ENCODE measurements at places on chromosomes 12 and 14. TPM values are rescaled to one million over a fixed set of nuclear protein-coding genes. Genes with fewer than 3 reads are reported as not detected.
A peak's percentile ranks its signal among the peaks of the same experiment; 100 is the strongest.

DNA sequence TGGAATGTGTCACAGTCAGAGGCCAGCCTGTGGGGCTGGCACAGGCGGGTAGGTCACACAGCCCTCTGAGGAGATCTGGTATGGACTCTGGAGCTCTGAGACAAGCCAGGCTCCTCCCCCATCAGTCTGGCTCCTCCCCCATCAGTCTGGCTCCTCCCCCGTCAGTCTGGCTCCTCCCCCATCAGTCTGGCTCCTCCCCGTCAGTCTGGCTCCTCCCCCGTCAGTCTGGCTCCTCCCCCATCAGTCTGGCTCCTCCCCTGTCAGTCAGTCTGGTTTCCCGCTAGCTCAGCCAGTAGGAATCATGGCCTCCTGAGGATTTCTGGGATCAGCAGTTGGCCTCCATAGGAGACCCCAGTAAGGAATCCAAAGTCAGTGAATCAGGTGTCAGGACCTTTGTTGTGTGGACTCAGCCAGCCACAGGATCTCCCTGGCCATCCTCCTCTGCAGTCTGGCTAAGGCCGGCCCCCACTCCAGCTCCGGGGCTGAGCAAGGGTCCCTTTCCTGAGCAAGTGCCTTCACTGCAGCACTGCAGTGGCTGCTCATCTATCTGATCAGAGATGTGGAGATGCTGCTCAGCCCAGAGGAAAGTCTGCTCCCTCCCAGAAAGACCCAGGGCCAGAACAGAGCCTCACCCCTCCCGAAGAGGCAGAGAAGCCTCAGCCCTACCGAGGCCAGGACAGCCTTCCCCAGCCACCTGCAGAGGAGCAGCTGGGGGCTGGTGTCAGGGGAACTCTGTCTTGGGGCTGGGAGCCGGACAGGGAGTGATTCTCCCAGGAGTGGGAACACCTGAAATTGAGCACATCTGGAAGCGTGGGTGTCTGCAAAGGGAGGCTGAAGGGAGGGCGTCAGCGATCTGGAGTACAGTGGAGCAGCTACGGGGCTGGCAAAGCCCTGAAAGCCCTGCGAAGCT lies 35.7 kb downstream of the IQSEC3 start:
- DNase-seq: no peak

- DNase-seq: no peak
Measured at GRCh38 chr14:33056213-33056612, 117.5 kb downstream of the NPAS3 start.

DNA sequence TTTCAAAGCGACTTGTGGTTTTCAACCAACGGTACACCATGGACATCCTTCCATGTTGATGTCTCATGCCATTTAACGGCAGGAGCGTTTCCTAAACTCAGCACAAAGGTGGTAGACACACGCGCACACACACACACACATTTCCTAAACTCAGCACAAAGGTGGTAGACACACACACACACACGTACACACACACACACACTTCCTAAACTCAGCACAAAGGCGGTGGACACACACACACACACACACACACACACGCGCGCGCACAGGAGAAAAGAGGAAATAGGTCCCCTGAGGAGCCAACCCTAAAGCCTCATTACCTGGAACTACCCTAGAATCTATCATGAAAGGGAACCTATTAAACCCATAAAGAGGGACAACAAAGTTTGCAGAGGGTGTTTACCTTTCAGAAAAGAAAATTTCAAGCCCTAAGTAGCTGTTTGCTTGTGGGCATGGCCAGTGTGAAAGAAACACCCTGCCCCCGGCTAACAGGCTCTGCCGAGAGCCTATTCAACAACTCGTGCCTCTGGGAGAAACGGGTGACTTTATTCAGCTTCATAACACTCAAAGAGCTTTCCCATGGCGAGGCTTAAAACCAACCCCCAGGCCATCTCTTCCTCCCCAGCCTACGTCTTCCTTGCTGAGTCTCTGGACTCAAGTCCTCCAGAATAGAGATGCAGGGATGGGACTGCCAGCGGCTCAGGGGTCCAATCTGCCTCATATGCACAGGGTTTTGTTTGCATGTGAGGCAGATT lies 31.8 kb downstream of the SLC8B1 start:
- DNase-seq: no peak

DNA sequence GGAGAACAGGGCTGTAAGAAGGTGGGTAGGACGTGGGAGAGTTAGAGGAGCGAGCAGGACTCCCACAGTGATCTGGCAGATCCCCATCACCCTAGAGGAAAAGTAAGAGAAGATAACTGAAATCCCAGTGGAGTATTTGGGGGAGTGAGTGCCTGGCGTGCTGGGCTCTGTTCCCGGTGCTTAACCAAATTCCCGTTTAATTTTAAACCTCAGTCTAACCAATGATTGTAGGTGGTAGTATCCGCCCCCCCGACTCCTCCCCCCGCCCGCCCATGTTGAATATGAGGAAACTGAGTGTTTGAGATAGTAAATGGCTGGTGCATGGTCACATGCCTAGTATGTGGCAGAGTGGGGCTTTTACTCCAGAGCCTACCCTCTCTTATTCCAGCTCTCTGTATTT lies 1.2 kb downstream of the TARBP2 start:
- no peak for DNase-seq

GRCh38 chr12:117718141-117718540 lies 250.6 kb downstream of the KSR2 start:
- no peak for DNase-seq

DNA sequence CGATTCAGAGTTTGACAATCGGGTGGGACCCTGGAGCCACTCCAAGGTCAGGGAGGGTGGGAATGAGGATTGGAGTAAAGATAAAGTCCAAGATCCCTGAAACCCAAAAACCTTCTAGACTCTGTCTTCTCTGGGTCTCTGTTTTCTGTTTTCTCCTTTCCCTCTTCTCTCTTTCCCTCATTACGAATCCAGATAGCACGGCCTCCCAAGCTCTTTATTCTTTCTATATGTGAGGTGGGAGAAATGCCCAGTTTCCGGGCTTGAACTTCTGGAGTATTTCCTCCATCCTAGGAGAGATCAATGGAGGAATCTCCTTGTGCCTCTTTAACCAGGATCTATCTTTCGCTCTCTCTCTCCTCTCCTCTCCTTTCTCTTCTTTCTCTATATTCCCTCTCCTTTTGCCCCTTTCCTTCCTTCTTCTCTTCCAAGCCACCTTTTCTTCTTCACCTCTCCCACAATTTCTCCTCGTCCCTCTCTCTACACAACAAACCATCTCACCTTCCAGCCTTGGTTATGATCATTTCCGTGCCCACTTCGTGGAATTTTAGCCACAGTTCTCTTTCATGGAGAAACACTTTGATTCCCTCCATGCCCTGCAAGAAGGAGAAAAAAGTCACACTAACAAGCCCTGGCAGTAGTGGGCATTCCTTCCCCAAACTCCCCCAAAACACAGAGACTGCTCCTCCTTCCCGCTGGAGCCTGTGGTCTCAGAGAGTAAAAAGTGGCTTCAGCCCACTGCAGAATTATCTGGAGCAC lies 4.4 kb downstream of the TBX5 start:
- DNase-seq: no peak

DNA sequence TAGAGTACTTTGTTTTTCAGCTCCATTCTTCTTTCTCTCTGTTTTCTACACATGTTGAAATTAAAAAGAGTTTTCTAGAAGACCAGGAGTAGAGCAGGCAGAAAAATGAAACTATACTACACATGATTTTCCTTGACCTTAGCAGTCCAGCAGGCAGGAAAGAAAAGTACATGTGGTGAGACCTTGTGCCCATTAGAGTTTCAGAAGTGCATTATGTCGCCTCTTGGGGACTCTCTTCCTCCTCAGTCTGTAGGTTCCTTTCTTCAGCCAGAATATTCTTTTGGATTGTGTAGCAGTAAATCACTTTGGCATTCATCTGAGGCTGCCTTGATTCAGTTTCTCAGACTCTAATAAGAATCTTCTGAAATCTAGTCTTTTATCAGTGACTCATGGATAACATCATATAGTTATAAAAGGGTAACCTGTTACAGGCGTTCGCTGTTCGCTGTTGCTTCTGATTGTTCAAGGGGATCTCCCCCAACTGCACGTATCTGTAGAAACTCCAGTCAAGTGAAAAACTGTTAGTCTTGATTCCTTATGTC lies 161.8 kb downstream of the ANO4 start:
- DNase-seq: no peak

DNA sequence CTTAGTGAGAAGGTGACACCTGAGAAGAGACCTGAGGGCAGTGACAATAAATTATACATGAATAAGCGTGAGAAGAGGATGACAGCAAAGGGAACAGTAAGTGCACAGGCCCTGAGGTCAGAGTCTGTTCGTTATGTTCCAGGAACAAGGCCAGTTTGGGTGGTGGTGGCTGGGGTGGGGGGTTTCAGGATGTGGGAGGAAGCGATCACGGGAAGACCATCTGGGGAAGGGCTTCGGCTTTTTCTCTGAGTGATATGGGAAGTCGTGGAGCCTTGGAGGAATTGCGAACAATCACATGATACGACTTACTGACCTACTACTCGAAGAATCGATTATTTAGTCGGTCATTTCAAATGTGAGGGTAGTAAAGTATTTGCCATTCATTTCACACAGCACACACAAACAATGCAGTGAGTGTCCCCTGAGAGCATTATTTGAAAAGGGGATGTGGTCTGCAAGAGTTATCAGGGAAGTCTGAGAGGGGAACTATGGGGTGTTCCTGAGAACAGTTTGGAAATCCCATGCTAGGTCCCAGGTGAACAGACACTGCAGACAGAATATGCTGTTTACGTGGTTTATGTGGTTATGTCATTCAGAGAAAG lies 94.7 kb downstream of the SLC38A1 start:
- DNase-seq: no peak

GRCh38 chr12:64192644-64193444 lies 29.3 kb downstream of the KICS2 start:
- DNase-seq: no peak

- DNase-seq: no peak
Measured at GRCh38 chr12:33588725-33589405, 149.2 kb upstream of the SYT10 start.

GRCh38 chr12:6135071-6135470 lies 10.6 kb upstream of the VWF start:
- DNase-seq: no peak

GRCh38 chr12:63103494-63104131 lies 47.4 kb downstream of the AVPR1A start:
- peak; percentile 9 for DNase-seq

GRCh38 chr12:12224240-12224940 lies 42.5 kb downstream of the LRP6 start:
- no peak for DNase-seq

DNA sequence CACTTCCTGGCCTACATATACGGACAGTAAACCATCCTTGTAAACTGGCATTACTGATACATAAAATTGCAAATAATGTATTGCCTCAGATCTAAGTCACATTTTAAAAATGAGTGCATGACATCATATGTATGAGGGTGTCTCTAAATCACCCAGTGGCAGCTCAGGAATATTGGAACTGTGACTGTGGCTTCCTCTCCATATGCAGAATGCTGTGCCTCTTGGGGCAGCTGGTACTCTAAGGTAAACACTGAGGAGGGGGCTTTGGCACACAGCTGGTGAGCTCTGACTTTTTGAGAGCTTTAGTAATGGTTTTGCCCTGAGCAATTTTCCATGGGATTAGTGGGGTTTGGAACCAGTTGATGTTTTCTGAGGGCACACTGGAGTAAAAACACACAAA lies 263.7 kb downstream of the BMP4 start:
- DNase-seq: no peak

- no peak for DNase-seq
Measured at GRCh38 chr12:89208661-89209096, 143.6 kb downstream of the DUSP6 start.

- DNase-seq: no peak
Measured at GRCh38 chr12:97292588-97292987, 170.0 kb upstream of the RMST start.

DNA sequence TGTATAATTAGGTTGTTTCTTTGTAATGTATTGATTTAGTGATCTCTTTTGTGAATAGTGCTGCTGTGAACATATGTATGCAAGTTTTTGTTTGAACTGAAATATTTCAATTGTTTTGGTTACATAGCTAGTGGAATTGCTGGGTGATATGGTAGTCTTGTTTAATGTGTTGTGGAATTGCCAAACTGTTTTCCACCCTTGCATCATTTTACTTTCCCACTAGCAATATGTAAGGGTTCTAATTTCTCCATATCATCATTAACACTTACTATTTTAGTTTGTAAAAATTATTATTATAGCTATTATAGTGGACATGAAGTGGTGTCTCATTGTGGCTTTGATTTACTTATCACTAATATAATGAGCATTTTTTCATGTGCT lies 5.9 kb downstream of the G2E3 start:
- no peak for DNase-seq

DNA sequence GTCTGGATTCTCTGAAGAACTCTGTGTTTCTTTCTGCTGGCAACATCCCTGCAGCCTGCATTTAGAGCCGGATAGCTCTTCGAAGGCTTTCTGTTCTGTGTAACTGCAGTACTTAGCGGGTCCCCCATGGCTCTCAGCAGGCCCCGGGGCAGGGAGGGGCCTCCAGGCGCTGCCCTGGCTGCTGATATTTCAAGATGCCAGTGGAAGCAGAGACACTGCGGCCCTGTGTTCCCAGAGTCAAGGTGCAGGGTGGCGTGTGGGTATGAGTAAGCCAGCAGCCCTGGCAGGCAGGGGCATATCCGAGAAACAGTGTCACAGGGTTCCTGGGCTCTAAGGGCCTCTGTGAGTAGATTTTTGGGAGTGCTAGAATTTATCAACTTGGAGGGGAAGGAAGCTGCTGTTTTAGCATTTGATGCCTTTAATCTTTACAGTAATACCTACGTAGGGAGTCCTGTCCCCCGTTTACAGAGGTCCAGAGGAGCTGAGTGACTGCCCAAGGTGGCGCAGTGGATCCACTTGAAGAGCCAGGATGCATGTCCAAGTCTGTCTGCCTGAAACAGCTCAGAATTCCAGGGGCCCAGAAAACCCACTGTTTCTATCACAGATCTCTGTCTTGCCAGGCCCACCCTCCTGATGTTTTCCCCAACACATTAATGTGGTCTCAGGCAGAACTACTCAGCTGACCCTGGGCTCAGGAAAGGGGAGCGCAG lies 16.2 kb downstream of the ESRRB start:
- DNase-seq: no peak

PGAM5 gene
- 21.7 TPM for polyA plus RNA-seq

VSIG10 gene
- 12.0 TPM for polyA plus RNA-seq

CLEC14A gene
- 24.4 TPM for polyA plus RNA-seq

VWF gene
- polyA plus RNA-seq: 71.3 TPM

RNF212B gene
- polyA plus RNA-seq: 0.62 TPM

FBLN5 gene
- 53.0 TPM for polyA plus RNA-seq

CMA1 gene
- not detected for polyA plus RNA-seq

FGF23 gene
- polyA plus RNA-seq: not detected

HCAR3 gene
- polyA plus RNA-seq: 0.28 TPM

MYF5 gene
- 29.5 TPM for polyA plus RNA-seq

SLC39A5 gene
- polyA plus RNA-seq: not detected
